Motor neuron (in vitro differentiated cells): ENCODE measurements at places on chromosomes 6 and 20. TPM values are rescaled to one million over a fixed set of nuclear protein-coding genes. Genes with fewer than 3 reads are reported as not detected.

ABHD12 gene
- total RNA-seq = 21.2 and 23.2 TPM in 2 replicates

WFDC13 gene
- total RNA-seq = not detected in 2 replicates

GJA10 gene
- not detected in 2 replicates for total RNA-seq

TMEM244 gene
- not detected in 2 replicates for total RNA-seq

PRL gene
- not detected in 2 replicates for total RNA-seq

SLA2 gene
- total RNA-seq = 0.63 and 0.71 TPM in 2 replicates

PRICKLE4 gene
- 0.60 and 2.7 TPM in 2 replicates for total RNA-seq

PSMG4 gene
- total RNA-seq = 31.4 and 32.0 TPM in 2 replicates

CPNE5 gene
- total RNA-seq = 2.1 and 2.3 TPM in 2 replicates

TNNC2 gene
- 1.2 and 2.2 TPM in 2 replicates for total RNA-seq

OR2H2 gene
- total RNA-seq = 0.95 and 1.3 TPM in 2 replicates

ME1 gene
- total RNA-seq = 15.1 and 15.6 TPM in 2 replicates

EPB41L2 gene
- 23.5 and 25.0 TPM in 2 replicates for total RNA-seq

DEFB128 gene
- not detected in 2 replicates for total RNA-seq

ZDHHC14 gene
- total RNA-seq = 3.8 and 4.1 TPM in 2 replicates

SLC17A2 gene
- not detected in 2 replicates for total RNA-seq

UNC5CL gene
- total RNA-seq = 0.52 and 0.71 TPM in 2 replicates

NINL gene
- total RNA-seq = 17.9 and 19.0 TPM in 2 replicates

TGM3 gene
- 0.29 TPM in 1 of 2 replicates, not detected in the other for total RNA-seq

FAM83D gene
- 0.93 and 1.2 TPM in 2 replicates for total RNA-seq

RAMACL gene
- 1.9 and 2.1 TPM in 2 replicates for total RNA-seq

SMLR1 gene
- 0.36 and 1.7 TPM in 2 replicates for total RNA-seq

RIMS1 gene
- total RNA-seq = 0.19 TPM in 1 of 2 replicates, not detected in the other

MUC21 gene
- 0.14 and 0.26 TPM in 2 replicates for total RNA-seq

POM121L2 gene
- 0.52 TPM in 1 of 2 replicates, not detected in the other for total RNA-seq
